ENCODE measurements at places on chromosomes 5 and 9. TPM values are rescaled to one million over a fixed set of nuclear protein-coding genes. Genes with fewer than 3 reads are reported as not detected.

The LRRC14B gene
- total RNA-seq = not detected

The SPINK4 gene
- 214 TPM for total RNA-seq

The CACNA1B gene
- total RNA-seq = 0.19 TPM

The PLPP7 gene
- total RNA-seq = 1.1 TPM

The TXN gene
- total RNA-seq = 498 TPM

The FBP1 gene
- 51.4 TPM for total RNA-seq

The CCDC192 gene
- not detected for total RNA-seq

The SEMA5A gene
- 23.3 TPM for total RNA-seq

The HCN1 gene
- total RNA-seq = 0.11 TPM

The SPINK6 gene
- 0.45 TPM for total RNA-seq

The PCDHB12 gene
- 0.56 TPM for total RNA-seq

DNA sequence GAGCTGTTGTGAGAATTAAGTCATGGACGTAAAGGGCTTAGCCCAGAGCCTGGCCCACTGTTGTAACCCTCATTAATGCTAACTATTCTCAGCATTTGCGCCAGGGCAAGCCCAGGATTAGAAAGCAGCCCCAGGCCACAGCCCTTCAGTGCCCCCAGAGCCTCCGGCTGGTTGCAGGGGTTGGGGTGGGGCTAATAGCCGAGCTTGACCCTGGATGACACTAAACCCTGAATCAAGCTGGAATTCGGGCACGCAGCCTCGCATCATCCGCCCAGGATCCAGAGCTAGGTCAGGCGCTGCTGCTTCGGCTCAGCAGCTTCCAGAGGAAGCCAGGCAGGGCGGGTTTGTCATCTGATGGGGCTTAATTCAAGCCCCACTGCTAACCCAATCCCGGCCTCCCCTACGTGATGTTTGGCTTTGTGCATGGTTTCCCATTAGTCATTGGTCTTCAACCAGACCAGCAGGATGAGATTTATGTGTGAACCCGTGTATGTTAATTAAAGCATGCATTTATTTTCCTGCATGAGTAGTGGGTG lies 1.2 kb upstream of the MEGF9 start:
- DNase-seq = peak; percentile 56
- H3K27ac ChIP-seq = no peak overlapping the region
- no peaks in the 10 kb centered on the region for H3K27me3 ChIP-seq

GRCh38 chr5:32202394-32202793 lies 28.3 kb upstream of the GOLPH3 start:
- no peaks in the 10 kb centered on the region for H3K27me3 ChIP-seq
- no peaks in the 10 kb centered on the region for H3K36me3 ChIP-seq
- no peak overlapping the region for H3K4me3 ChIP-seq

DNA sequence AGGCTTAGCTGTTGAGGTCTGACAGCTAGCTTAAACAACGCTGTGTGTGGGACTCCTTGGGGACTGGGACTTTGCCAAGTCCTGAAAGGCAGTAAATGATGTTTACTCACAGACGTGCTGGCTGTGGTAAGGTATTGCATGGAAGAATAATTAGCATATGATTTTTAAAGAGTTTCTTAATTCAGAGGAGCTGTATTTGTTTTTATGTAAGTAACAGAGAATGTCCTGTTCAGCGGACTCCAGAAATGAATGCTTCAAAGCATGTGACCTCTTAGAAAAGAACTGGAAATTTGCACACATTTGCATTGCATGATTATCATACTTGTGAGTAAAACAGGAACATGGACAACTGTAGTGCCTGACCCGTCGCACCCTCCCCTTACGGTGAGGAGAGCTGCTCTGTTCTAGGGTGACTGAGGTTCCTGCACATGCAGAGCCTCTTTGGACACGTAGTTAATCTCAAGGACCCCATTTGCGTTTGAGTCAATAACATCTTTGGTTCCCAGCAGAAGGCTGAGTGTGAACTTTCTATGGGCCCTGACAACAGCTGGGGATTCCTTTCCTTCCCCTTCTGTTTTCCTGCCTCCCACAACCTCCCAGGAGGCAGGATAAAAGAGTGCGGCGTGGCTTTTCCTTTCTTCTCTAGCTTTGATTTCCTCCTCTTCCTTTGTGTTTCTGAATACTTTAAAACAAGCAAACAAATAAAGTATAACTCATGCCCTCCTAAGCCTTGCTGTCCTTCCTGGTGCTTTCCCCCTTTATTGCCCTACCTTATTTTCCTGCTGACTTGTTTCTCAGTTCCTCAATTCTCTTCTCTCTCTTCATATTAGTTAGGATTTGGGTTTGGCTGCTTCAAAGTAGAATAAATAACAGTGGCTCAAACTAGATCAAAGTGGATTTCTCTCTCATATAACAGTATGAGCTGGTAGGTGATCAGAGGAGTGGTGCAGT lies 157.2 kb upstream of the CD180 start:
- no peak overlapping the region for H3K27ac ChIP-seq
- H3K4me3 ChIP-seq = no peak overlapping the region
- H3K4me1 ChIP-seq = no peaks in the 10 kb centered on the region

GRCh38 chr9:75051285-75051684 lies 23.2 kb upstream of the CARNMT1 start:
- no peak overlapping the region for H3K4me3 ChIP-seq
- H3K36me3 ChIP-seq = no peaks in the 10 kb centered on the region
- no peak for DNase-seq
- H3K27ac ChIP-seq = no peak overlapping the region
- H3K27me3 ChIP-seq = no peaks in the 10 kb centered on the region

GRCh38 chr9:134382733-134383132 lies 56.5 kb downstream of the RXRA start:
- H3K36me3 ChIP-seq = no peaks in the 10 kb centered on the region
- peak; percentile 88 for DNase-seq
- H3K4me1 ChIP-seq = peaks cover 60% of the 10 kb centered on the region
- H3K27ac ChIP-seq = peak overlapping the region; percentile 50

DNA sequence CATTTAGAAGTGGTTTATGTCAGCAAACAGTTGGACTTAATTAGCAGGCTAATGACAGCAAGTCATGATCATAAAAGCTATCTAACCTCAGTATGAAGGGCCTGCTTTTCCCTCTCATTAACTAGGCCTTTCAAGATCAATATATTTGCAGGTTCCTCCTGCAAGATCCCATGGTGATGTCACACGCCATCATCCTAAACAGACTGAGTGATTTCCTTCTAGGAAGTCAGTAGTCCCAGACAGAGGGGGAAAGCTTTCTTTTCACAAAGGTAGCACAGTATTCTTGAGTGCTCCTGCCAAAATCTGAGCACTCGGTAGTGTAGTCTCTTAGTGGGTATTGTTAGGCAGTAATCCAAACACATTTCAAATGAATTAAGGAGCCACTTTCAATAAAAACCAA lies 52.5 kb downstream of the UIMC1 start:
- H3K27me3 ChIP-seq = no peaks in the 10 kb centered on the region
- peaks cover 8% of the 10 kb centered on the region for H3K36me3 ChIP-seq
- DNase-seq = no peak
- no peak overlapping the region for H3K4me3 ChIP-seq

GRCh38 chr5:59712836-59713497 lies 180.6 kb downstream of the PDE4D start:
- H3K27me3 ChIP-seq = no peaks in the 10 kb centered on the region
- no peak for DNase-seq
- no peaks in the 10 kb centered on the region for H3K36me3 ChIP-seq
- no peaks in the 10 kb centered on the region for H3K4me1 ChIP-seq
- H3K27ac ChIP-seq = no peak overlapping the region
- no peak overlapping the region for H3K4me3 ChIP-seq

DNA sequence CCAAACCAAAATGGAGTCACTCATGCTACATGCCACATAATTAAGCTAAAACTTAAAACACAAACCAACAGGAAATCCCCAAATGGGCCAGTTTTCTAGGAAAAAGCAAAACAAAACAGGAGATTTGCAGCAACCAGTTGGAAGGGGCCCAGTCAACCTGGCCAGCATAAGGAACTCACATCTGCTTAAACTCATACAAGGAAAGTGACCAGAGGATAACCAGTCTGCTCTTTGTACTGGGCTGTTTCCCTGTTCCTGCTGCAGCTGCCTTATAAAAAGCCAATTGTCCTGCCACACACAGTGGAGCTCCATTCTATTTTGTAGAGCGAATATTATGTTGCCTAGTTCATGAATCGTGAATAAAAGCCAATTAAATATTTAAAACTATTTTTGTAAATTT lies 29.5 kb upstream of the PTPDC1 start:
- no peaks in the 10 kb centered on the region for H3K4me1 ChIP-seq
- H3K36me3 ChIP-seq = no peaks in the 10 kb centered on the region
- H3K4me3 ChIP-seq = no peak overlapping the region

GRCh38 chr9:36640771-36641381 lies 68.2 kb downstream of the MELK start:
- no peak overlapping the region for H3K4me3 ChIP-seq
- H3K36me3 ChIP-seq = no peaks in the 10 kb centered on the region
- H3K27ac ChIP-seq = no peak overlapping the region
- no peaks in the 10 kb centered on the region for H3K4me1 ChIP-seq

DNA sequence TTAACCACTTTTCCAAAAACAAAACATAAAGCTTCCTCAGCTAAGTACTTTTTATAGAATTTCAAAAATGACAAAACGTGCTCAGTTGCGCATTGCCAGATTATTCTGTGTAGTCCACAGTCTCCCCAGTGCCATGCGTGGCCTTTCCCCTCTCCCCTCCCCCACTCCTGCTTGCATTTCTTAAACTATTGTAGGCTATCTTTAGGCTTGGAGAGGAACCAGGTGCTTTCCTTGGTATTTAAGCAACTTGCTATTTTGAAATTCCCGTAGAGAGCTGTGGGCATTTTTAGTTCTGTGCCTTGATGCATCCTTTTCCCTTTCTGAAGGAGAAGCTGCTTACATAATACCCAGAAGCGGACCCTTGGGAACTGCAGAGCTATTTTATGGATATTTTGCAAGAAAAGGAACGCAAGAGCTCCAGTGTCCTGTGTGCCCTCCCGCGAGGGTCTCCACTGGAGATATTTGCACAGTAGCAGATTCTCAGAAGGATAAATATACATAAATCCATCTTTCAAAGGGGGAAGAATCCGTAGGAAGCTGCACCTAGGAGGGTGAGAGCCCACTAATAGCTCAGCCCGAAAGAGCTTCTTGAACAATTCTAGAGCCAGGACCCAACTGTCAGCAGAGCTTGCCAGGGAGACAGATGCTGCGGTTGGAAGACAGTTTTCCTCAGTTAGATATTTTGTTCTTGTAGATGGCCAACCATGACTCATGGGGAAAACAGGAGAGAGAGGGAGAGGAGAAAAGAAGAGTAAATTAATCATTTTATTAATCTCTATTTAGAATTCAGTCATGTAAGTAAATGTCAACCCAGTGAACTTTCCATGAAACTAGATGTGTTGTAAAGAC lies 1298.3 kb upstream of the WWC1 start:
- H3K4me1 ChIP-seq = no peaks in the 10 kb centered on the region
- no peaks in the 10 kb centered on the region for H3K36me3 ChIP-seq
- no peak overlapping the region for H3K27ac ChIP-seq
- DNase-seq = no peak

DNA sequence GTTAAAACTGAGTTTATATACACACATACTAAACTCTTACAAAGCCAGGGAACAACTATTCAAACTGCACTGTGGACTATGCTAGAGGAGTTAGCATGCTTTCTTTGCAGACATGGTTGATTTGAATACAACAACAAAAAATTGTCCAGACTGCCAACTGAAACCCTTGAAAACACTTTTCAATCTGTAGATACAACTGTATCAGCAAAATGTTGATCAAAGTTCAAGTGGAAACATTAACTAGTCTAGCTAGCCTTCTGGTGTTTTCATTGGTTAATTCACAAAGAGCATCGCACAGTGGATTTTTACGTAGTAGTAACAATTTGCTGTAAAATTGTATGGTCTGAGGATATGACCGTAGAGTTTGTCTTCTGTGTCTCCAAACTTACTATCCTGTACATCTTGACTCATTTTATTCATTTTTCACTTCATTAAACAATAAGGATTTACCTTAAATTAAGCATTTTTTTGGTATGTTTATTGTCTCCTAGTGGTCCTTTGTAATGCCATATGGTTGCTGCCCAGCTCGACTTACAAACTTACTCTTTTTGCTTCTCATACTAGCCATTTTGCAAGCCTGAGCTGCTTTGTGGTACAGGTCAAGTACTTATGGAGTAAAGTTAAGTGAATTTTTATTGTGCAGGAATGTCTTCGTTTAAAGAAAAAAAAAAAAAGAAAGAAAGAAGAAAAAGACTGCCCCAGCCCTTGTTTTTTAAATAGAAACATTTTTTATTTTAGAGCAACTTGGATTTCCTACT lies 123.4 kb downstream of the ZCCHC7 start:
- H3K27ac ChIP-seq = no peak overlapping the region
- H3K27me3 ChIP-seq = no peaks in the 10 kb centered on the region
- H3K4me1 ChIP-seq = no peaks in the 10 kb centered on the region
- DNase-seq = no peak

- no peaks in the 10 kb centered on the region for H3K27me3 ChIP-seq
- H3K36me3 ChIP-seq = no peaks in the 10 kb centered on the region
- no peak for DNase-seq
- H3K4me1 ChIP-seq = no peaks in the 10 kb centered on the region
- no peak overlapping the region for H3K27ac ChIP-seq
These were observed 85.6 kb downstream of the C5orf15 start for GRCh38 chr5:133882846-133883245.

GRCh38 chr5:5813441-5813840 lies 391.0 kb downstream of the ICE1 start:
- H3K36me3 ChIP-seq = no peaks in the 10 kb centered on the region
- H3K27ac ChIP-seq = no peak overlapping the region
- DNase-seq = no peak
- H3K4me1 ChIP-seq = no peaks in the 10 kb centered on the region
- no peak overlapping the region for H3K4me3 ChIP-seq

GRCh38 chr5:173789031-173789920 lies 98.9 kb upstream of the CPEB4 start:
- no peak overlapping the region for H3K4me3 ChIP-seq
- no peak overlapping the region for H3K27ac ChIP-seq
- no peaks in the 10 kb centered on the region for H3K4me1 ChIP-seq
- H3K27me3 ChIP-seq = no peaks in the 10 kb centered on the region

- H3K36me3 ChIP-seq = no peaks in the 10 kb centered on the region
- no peak for DNase-seq
- H3K4me1 ChIP-seq = no peaks in the 10 kb centered on the region
- H3K27ac ChIP-seq = no peak overlapping the region
- H3K27me3 ChIP-seq = no peaks in the 10 kb centered on the region
These were observed 27.4 kb downstream of the ASTN2 start for GRCh38 chr9:117387422-117387821.

All from colonic mucosa (tissue), 4 donors.